Activated CD4-positive, CD25-positive, alpha-beta regulatory T cell (primary cell): ENCODE measurements at places on chromosomes 2 and 18.
A peak's percentile ranks its signal among the peaks of the same experiment; 100 is the strongest.

GRCh38 chr2:238370823-238371372 is 50.6 kb downstream of the TRAF3IP1 start:
- no peak for DNase-seq

DNA sequence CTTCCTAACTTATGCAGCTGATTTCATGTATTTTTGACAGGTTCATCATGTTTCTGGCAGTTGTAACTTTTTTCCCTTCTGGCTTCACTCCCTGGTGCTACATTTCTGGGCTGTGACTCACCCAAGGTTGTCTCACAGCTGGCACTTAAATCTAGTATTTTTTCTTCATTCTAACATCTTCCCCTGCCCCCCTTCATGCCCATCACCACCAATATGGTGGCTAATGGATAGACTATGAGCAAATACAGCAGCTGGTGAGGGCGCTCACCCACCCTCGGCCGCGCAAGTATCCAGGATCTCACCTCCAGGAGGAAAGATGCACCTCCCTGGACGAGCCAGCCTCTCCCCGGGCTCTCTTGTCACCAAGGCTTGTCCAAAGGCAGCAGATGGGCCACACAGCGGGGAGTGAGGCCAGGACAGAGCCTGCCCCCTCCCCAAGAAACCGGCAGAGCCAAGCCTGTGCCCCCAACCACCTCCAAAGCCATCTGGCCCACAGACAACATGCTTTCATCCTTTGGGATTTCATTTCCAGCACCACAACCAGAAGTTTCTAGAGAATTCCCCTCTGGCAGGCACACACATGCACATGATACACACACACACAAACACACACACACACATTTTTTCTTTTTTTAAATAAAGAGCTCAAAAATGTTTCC is 39.1 kb downstream of the ATOH8 start:
- no peak for DNase-seq

DNA sequence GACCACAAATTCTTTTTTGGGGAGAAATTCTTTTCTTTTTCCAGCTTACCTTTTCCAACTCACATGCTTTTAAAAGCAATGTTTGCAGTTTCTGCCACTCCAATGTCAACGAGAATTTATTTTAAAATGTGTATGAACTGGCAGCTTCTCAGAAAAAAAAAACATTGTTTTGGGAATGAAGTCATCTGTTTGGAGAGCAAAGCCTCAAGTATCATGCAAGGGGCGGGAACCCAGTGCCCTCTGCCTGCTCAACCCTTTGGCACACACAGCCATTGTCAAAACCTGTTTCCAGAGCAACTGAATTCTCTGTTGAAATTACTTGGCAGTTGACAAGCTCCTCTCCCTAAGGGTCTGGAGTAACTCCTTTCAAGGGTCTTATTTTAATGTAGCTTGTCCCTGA is 128.5 kb downstream of the QPCT start:
- no peak for DNase-seq

- DNase-seq: no peak
These were observed 228.8 kb downstream of the LRRTM1 start for GRCh38 chr2:80075719-80076118.

- DNase-seq: no peak
These were observed 422.5 kb downstream of the LPIN1 start for GRCh38 chr2:12168791-12169388.

DNA sequence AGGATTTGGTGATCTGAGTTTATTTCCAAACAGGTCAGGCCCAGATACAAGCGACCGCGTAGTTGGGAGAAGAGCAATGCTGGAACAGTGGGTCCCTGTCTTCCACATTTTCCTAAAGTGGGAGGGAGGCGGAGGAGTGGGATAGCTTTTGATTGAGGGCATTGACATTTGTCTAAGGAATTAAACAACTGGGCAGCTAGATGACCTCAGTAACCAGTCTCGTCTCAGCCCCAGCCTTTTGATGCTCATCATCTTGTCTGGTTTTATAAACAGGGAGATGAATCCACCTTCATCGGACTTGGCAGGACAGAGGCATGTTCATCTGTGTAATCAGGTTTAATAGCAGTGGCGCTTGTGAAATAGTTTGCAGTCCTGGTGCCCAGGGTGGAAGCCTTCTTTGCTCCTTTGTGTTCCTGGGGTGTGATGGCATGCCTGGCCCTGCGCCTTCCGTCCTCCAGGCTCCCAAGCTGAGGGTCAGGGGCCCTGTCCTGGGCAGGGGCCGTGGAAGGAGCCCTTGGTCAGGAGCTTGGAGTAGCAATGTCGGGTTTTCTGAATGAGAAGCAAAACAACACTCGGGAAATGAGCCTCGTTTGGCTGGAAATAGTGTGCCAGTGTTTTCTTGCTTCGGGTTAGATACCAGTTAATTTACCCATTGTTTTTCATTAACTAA is 193.8 kb downstream of the FAM210A start:
- no peak for DNase-seq

- DNase-seq: no peak
These were observed 6.4 kb downstream of the LGALSL start for GRCh38 chr2:64460330-64460729.

DNA sequence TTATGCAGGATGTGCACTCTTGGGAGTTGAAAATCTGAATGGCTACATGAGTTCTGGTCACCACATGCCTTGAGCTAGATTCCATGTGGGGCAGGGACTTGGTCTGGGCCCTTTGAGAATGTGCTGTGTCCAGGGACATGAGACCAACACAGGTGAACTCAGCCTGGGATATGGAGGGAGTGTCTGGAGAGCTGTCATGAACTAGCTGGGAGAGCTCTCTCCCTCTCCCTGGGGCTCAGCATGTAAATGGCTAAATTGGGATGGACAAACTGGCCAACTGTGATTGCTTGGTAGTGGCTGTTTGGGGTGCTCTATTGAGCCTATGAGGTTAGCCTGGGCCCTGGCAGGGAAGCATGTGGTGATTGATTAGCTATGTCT is 105.1 kb upstream of the HS6ST1 start:
- DNase-seq: no peak

DNA sequence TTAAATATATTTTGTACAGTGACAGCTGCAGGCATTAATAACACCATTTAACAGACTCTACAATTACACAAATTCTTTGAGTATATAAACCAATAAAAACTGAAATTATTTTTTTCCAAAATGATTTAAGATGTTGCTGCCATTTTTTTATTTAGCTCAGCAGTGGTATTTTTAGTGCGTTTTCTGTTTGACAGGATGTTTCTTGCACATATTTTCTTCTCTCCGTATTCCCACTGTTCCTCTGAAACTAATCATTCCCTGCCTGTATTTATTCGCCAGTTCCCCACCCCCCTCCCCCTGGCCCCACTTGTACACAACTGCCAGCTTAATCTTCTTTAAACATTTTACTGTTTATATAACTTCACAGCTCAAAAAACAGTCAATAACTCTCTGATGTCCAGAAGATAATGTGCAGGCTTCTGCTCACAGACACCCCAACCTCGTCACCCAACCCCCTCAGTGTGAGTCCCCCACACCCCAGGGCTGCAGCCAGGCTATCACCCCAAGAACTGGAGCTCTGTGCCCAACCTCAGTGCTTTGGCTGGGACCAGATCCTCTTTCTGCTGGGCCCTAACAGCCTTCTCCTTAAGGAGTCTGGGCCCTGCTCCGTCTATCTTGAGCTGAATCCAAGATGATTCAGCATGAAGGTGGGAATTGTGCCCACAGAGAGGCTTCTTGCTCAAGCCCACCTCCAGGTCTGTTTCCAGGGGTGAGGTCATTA is 41.6 kb upstream of the MAP4K4 start:
- no peak for DNase-seq

- DNase-seq: no peak
These were observed 75.6 kb upstream of the ID2 start for GRCh38 chr2:8606226-8606625.

DNA sequence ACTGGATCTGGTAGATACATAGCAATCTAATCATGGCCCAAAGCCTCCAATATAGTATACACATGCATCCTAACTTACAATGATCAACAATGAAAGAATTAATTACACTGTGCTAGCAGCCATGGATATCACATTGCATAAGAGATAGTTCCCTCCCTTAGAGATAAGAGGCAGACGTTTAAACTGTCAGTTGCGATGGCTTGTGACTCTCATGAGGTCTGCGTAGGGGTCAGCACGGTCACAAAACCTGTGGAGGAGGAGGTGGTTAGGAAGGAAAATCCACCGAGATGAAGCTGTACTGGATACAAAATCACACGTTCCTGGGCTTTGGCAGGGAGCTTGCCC is 800 bp upstream of the RALB start:
- DNase-seq: no peak

DNA sequence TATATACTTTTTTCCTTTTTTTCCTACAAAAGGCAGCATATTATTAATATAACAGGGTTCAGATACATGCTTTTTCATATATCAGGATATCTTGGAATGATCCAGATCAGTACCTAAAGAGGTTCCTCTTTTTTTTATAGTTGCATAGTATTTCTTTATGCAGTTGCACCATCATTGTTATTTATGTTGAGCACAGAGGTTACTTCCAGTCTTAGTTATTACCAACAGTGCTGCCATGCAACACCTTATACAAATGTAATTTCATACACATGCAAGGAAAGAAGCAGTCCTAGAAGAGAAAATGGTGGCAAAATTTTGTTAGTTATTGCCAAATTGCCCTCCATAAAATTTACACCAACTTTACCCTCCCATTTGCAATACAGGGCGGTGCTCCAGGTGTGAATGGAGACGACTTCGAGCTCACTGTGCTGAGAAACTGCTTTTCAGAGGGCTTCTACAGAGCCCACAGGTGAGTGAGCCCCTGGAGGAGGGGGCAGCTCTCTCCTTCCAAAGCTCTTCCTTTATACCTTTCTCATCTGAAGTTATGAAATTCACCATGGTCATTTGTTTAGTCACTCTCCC is 30.0 kb upstream of the KCMF1 start:
- DNase-seq: no peak

- DNase-seq: no peak
These were observed 90.8 kb upstream of the MEIS1 start for GRCh38 chr2:66344087-66344663.

DNA sequence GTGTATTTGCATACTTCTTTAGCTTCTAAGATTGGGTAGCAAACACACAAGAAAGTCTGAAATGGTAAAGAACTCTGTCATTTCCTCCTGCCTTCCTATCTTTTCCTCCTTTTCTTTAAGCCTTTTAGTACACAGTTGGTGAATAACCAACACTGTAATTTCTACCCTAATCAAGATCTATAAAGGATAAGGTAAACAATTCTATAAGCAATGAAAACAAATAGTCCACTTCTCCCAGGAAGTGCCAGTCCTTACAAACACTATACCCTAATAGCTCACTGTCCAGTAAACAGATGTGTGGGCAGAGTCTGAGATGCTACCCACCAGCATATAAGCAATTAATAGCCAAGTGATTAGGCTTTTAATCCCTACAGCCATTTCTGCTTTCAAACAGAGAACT is 81.0 kb upstream of the TFCP2L1 start:
- no peak for DNase-seq

- no peak for DNase-seq
These were observed 55.6 kb upstream of the ACMSD start for GRCh38 chr2:134782792-134783191.

- no peak for DNase-seq
These were observed 322.9 kb downstream of the GALR1 start for GRCh38 chr18:77572537-77572936.

DNA sequence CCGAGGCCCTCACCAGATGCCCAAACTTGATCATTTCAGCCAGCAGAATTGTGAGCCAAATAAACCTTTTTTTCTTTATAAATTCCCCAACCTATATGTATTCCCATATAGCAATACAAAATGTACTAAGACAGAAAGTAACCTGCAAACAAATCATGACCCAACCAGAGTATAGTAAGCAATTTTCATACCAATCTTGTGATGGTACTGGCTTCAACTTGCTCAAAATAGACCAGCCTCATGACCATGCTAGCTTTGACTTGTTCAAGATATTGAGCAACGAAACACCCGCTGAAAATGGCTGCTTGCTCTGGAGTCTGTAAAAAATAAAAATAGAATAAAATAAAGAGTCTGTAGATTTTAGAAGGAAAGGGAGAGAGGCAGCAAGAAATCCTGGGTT is 97.6 kb downstream of the C1D start:
- DNase-seq: no peak

DNA sequence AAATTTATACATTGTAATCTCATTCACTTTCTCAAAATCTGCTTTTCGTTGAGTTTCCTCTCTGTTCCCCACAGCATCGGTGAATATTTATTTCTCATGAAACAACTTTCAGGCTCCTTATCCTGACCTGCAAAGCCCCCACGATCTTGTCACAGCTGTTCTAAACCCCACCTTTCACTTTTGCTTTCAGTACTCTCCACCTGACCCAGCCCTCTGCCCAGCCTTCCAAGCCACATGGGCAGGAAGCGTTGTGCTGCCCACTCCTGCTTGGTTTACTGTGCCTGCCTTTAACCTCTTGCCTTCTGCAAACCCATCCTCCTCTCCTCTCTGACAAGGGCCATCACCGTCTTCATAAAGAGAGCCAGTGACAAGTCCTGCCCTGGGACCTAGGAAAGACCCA is 262.5 kb downstream of the GALR1 start:
- DNase-seq: no peak

DNA sequence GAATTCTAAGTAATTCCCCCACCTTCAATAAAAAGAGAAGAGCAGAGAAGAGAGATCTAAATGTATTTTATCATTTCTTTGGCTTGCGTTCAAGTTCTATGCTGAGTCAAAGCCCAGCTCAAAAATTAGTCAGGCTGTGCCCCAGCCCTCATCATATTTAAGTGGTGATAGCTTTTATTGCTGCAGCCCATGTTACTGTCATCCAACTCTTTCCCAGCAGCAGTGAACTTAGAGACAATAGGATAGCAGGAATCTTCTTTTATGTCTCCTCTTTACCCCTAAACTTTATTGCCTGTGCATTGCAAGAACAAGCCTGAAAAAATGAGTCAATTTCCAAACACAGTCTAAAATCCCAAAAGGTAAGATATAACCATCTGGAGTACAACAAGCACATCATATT is 1599.3 kb upstream of the PIK3C3 start:
- DNase-seq: no peak

DNA sequence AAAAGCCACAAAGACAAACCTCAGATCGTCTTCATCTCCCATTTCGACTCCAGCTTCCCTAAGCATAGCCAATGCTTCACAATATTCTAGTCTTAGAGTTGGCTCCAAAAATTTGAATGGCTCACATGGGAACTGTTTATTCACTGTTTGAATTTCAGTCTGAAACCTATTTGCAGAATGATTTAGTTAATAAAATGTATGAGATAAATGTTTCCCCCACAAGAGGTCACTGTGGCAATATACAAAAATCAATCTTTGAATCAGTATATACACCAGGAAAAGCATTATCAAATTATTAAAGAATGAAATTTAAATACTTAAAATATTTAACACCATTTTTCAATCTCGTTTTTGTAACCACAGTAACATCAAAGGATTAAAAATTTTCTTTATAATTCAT is 40.0 kb upstream of the MCM6 start:
- peak; percentile 1 for DNase-seq
